Stimulated activated CD4-positive, alpha-beta T cell treated with anti-CD3 and anti-CD28 coated beads, Interleukin-1b, Interleukin-23, amount 100 ng/mL, for 24 hours (primary cell): ENCODE measurements at places on chromosomes 1 and 21.

- DNase-seq, result no peak
These were observed 35.3 kb downstream of the EPHB2 start for GRCh38 chr1:22745669-22746585.

GRCh38 chr1:18175530-18176377, 68.2 kb downstream of the IGSF21 start:
- no peak for DNase-seq

DNA sequence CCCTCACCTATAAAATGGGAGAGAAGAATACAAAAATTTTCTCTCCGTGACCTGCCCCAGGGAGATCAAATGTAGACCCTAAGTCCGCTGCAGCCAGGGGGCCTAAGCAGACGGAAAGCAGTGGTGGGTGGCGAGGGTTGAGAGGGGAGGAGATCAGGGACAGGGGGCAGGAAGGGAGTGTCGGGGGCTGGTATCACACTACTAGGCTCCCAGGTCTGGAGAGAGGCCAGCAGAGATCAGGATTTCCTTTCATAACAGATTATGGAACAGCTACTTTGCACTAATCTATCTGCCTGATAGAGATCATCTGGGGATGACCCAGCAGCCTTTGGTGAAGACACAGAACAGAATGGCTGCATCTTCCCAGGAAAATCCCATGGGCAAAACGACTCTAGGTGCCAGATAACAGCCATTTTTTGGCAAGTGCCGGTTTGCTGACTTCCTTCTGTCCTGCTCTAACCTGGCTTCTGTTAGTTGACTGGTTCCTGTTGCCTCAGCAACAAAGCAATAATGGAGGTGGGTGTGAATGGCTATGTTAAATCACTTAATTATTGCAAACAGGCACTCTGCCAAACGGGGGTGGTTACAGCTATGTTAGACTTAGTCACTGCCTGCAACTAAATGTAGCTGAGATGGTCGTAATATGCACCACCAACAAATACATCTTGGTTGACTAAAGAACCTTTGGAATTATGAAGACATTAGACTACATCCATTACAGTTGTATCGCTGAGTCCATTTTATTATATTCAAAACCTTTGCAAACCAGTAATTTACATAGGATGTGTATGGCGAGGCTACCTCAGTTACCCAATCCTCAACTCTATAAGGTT, 30.0 kb upstream of the EPS8L3 start:
- no peak for DNase-seq

GRCh38 chr21:39188521-39189139, 5.4 kb upstream of the PSMG1 start:
- DNase-seq, result no peak

DNA sequence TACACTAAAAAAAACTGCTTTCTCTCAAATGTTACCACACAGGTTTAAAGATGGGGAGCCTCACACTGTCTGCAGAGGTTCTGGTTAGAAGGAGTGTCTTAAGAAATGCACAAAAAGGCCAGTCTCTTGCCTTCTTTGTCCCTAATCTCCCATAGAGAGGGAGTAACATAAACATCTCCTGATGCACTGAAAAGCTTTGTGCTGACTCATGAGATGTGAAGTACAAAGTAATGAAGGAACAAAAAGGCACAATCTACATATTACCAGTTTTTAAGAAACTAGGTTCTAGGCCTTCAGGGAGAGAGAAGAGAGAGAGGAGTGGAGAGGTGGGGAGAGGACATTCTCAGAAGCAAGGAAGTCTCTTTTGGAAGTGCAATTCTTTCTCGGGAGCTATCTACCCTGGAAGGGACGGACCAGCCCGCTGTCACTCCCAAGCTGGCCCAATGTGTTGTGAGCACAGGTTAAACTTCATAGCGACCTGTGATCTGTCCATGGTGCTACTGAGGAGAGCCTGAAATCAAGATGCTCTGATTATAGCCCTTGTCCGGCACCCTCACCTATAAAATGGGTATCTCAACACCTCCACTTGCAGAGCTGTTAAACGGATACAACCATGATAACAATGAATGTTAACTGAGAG, 458.1 kb downstream of the DISC1 start:
- DNase-seq, result no peak

- no peak for DNase-seq
These were observed 4.5 kb downstream of the CFHR3 start for GRCh38 chr1:196779093-196779492.

DNA sequence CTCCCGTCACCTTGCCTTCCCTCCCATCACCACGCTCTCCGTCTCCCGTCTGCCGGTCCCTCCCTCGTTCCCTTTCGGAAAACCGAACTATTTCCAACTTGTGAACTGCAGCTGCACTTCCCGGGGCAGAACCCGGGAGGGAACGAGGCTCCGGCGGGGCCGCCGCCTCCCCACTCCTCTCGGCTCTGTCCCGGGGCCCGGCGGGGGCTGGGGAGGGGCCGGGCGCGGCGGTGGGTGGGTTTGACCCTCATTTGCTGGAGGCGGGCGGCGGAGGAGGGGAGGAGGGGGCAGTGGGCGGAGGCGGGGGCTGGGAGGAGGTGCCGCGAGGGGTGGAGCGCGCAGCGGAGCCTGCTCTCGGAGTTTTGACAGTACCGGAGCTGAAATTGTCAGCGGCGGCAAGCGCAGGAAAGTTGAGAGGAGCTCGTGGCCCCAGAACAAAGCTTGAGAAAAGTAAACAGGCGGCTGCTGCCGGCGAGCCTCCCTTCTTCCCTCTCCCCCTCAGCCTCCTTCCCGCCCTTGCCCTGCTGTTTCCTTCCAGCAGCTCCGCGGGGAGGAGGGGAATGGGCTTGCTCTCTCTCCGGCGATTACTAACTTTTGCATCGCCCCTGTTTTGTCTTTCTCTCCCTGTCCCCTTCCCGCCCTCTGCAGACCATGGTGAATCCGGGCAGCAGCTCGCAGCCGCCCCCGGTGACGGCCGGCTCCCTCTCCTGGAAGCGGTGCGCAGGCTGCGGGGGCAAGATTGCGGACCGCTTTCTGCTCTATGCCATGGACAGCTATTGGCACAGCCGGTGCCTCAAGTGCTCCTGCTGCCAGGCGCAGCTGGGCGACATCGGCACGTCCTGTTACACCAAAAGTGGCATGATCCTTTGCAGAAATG, 2.9 kb downstream of the LMO4 start:
- no peak for DNase-seq

DNA sequence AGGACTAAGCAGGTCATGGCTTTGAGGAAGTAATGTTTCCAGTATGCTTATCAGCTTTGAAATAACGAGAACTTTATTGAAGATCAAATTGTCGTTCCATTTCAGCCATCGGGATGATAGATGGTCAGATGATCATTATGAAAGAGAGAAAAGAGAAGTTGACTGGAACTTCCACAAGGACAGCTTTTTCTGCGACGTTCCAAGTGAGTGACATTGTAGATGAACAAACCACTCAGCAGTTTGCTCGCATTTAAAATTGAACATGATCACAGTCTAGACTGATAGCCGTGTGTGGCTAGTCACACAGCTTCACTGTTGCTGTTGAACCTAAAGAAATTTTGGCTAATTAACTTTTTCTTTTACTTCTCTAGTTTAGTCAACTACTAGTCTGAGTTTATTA, 151.1 kb downstream of the TLR5 start:
- DNase-seq, result no peak

DNA sequence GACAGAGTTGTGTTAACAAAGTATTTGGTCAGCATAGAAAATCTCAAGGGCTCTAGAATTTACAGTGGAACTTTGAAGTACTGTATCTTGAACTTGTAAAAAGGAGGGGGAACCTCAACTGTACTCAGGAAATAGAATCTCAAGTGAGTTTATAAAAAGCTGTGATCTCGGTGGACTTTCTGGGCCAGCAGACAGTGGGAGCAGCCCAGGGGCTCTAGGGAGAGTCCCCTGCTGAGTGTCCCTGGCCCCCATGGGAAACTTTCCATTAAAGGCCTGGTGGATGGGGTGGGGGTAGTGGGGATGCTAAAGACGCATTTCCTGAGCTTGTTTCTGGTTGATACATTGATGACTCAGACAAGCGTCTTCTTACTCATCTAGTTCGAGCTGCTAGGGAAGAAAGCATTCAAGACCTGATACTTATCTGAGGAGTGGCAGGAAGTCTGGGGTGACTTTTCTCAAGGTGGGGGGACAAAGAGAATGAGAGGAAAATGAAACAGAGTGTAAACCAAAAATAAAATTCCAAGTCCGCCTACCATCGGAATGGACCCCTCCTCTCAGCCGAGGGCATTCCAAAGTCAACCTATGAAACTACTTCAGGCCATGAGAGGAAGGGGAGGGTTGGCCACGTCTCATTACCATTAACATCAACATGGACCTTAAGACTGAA, 65.5 kb downstream of the NID1 start:
- DNase-seq, result peak; percentile 30

DNA sequence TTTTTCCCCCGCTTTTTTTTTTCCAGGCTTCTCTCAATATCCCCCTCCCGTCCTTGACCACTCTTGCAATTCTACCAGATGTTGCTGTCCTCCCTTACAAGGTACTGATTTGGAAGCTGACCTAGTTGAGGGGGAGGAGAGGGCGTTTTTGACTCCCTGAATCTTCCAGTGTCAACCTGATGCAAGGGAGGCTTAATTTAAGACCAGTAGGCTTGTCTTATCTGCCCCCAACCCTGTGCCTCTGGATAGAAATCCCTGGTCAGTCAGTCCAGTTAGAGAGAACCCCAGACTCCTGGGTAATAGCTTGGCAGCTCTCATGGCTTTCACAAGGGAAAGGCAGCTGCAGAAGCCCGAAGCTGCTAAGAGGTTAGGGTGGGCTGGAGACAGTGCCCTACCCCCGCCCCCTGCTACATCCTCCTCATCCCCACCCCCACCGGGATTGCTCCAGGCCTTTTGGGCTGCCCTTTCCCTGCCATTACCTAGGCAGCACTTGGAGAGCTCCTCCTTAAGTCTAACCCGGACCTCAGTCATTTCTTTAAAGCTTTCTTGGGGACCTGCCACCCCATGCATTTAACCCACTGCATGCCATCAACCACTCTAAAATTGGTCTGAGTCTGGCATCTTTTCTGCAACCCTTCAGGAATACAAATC, 3.6 kb downstream of the ACKR1 start:
- no peak for DNase-seq

- DNase-seq, result no peak
These were observed 83.8 kb downstream of the STUM start for GRCh38 chr1:226632169-226632879.

DNA sequence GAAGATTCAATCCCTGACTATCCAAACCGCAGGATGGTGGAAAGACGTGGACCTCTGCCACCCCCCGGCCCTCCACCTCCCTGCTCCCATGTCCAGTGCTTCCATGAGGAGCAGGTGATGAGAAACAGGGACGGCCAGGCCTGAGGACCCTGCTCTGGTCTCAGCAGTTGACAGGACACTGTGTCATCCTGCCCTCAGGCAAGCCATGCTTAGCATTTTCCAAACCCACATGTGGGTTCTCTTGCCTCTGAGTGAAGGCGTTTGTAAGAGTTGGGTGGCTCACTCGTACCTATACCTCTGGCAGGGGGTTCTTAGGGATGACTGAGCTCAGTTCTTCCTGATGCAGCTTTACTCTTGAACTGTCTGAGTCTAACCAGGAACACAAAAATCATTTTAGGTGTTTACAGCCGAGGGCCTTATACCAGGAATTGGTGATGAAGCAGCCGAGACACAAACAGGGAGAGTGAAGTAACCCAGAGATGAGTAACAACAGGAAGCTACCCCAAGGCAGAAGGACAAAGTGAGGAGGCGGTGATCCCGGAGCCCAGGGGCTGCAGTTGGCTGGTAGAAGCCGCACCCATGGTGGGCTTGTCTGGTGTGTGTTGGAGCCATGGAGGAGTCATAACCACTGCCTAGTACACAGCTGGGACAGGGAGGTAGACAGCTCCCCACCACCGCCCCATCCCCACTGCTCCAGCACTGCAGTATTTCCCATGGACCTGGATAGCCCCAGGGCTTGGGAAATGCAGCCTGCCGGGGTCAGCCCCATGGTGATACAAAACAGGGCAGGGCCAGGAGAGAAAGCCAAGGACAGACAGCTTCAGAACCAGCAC, 21.4 kb downstream of the MYBPH start:
- DNase-seq, result no peak

DNA sequence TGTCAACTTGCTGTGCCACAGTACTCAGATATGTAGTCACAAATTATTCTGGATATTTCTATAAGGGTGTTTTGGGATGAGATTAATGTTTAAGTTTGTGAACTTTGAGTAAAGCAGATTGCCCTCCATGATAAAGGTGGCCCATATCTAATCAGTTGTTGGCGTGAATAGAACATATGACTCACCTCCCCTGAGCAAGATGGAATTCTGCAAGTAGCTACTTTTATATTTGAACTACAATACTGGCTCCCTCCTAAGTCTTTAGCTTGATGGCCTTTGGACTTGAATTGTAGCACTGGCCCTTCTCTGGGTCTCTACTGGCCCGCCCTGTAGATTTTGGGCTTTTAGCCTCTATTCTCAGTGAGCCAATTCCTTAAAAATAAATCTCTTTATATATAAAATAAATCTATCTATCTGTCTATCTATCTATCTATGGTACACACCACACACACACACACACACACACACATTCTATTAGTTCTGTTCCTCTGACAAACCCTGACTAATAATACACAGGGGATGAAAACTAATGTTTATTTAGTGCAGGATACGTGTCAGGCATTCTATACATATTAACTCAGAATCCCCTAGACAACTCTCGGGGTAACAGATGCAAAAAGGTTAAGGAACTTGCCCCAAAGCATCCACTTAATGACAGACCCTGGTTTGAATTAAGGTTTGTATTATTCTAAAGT, 37.9 kb upstream of the PDC start:
- no peak for DNase-seq

DNA sequence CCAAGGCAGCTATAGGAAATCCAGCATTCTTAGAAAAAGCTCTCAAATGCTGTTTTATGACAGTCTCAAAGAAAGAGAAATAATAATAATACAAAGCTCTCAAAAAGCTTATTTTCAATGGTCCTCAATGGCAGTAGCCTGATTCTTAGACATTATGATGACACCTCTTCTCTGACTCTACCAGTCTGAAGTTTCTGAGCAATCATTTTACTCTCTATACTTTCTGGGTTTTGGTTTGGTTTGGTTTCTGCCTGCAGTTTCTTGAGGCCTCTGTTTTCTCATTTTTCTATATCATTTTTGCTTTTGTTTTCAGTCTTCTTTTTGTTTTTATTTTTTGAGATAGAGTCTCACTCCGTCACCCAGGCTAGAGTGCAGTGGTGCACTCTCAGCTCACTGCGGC, 50.2 kb upstream of the TBX15 start:
- no peak for DNase-seq

DNA sequence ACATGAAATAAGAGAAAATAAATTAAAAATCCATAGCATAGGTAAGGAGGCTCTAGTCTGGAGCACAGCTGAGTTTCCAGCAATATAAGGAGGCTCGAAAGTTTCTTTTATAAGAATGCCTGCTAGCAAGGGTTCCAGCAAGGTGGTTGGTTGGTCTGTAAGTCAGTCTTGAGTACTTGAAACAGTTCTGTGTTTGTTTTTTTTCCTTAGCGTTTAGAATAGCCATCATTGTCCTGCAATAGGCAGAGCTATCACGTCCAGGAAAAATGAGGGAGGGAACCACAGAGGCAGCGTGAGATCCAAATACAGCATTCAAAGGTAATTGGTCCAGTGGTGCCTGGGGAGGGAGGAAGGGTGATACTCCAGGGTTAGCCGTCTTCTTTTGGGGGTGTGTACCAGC, 8.4 kb downstream of the UBE2Q1 start:
- DNase-seq, result no peak
